LHCN-M2 (cell line): ENCODE measurements at places on chromosomes 6 and 20.

- DNase-seq: no peak
Observed at GRCh38 chr20:52747845-52748284, 224.3 kb upstream of the TSHZ2 start.

GRCh38 chr6:156832231-156832647 is 55.1 kb downstream of the ARID1B start:
- DNase-seq: peak; percentile 43

DNA sequence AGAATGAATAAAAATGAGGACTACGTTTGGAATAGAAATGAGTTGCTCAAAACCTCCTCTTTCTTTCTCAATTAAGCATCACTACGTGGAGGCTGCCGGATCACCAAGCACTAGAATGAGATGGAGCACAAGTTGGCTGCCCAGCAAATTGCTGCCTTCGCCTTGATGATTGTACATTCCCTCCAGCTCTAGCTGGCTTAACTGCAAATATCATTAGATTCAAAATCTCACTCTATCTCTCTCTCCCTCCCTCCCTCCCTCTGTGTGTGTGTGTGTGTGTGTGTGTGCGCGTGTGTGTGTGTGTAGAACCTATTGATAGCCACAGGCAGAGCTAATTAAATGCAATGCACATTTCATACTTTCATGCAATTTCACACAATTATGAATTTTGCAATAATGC is 310.7 kb upstream of the CDH4 start:
- DNase-seq: no peak

DNA sequence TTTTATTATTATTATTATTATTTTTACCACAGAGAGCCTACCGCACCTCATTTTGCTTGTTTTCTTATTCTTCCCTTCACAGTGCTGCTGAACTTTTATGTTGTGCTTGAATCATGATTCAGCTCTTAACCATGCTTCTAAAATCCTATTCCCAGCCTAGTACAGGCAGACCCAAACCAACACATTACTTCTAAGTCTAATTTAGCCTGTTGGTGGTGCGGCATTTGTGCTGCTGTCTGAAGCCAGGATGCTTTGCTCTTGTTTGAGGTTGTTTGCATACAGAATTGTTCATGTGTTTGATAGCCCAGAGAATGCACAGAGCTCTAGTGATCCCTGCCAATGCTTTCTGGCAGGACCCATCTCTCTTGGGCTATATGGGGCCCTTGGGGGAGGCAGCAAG is 213.5 kb upstream of the KCNG1 start:
- DNase-seq: no peak

DNA sequence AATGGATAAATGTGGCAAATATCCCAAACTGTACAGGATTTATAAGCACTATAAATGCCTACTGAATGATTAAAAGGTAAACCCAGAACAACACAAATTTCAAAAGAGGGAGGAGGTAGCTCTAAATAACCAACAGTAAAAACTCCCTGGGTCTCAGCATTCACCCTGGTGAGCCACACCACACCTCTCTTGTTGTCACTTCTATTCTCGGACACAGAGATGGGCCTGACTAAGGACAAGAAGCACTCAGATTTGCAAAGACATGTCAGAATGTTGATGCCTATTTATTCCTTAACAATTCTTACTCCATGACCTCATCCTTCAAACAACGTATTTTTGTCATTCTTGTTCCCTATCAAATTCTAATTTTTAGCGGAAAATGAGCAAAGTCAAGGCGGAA is 14.7 kb downstream of the TNFRSF21 start:
- DNase-seq: no peak

DNA sequence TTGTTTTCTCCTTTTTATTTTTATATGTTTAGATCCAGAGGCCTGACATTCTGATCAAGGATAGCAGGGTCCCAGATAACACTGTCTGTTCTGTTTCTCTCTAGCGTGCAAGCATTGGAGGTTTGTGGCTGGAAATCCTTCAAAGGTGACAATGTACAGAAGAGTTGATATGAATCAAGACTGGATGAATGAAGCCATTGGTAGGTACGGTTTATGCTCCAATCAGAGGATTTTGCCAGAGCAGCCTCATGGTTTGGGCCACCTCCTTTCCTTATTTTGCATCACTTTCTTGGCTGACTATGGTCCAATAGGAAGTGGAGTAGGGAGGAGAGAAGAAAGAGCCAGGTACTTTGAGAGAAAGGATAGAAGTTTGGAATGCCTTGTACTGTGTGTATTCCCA is 484.8 kb upstream of the JAG1 start:
- no peak for DNase-seq

DNA sequence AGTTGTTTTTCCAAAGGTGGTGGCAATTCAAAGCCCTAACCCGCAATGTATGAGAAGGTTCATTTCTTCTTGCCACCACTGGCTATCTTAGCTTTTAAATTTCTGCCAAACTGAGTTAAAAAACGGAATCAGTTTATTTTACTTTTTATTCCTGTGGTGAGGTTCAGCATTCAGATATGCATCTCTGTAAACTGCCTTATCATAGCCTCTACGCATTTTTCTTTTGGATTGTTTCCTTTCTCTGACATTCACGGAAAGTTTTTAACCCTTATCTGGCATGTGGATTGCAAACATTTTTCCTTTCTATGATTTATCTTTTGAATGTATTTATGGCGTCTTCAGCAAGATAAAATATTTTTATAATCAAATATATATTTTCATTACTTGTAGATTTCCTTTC is 37.7 kb downstream of the AK9 start:
- no peak for DNase-seq

GRCh38 chr6:144895313-144896278 is 610.5 kb downstream of the UTRN start:
- no peak for DNase-seq

DNA sequence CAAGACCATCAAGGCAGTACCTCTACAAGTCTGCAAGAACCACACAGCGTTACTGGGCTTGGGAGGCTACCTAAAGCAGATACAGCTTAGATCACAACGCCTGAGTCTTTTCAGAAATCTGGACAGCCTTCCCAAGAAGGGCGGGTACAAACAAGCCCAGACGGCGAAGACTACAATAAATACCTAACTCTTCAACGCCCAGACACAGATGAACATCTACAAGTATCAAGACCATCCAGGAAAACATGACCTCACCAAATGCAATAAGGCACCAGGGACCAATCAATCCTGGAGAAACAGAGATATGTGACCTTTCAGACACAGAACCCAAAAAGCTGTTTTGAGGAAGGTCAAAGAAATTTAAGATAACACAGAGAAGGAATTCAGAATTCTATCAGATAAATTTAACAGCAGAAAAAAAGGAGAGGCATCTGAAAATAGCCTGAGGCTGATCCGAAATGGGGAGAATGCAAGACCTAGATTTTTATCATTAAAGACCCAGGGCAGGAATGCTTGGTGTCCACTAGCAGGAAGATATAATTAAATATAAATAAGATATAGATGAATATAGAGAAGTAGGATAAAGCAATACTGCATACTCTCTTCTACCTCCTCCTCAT is 131.7 kb upstream of the COL21A1 start:
- no peak for DNase-seq

- DNase-seq: no peak
Observed at GRCh38 chr6:167350275-167350696, 25.4 kb downstream of the TTLL2 start.

- no peak for DNase-seq
Observed at GRCh38 chr20:24953621-24954133, 4.6 kb downstream of the CST7 start.

DNA sequence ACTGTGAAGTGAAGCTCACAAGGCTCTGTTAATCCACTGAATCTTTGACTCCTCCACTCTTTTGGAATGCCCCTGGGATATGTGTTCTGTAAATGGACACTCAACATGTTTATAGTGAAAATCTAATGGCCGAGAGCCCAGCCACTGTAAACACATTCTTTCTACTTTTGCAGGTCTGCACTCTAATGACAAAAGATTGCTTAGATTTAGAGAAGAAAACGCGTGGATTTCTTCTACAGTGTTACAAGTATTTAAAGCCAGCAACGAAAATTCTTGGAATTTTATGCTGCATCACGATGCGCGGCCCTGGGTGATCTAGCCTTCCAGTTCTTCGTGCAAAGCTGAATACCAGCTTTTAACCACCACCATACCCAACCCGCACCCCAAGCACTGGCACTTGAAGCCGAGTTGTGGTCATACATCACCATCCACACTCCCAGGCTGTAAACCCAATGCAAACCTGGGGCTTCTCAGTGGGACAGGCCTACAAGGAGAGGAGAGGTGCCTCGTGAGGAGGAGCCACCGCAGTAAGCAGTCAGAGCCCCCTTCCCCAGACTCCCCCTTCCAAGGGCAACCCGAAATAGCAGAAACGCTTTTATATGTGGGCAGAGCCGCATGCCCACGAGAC is 3.7 kb upstream of the FOXO3 start:
- no peak for DNase-seq

GRCh38 chr20:5650280-5650691 is 99.9 kb upstream of the SHLD1 start:
- DNase-seq: no peak

GRCh38 chr6:169641461-169642085 is 60.3 kb downstream of the WDR27 start:
- DNase-seq: no peak

DNA sequence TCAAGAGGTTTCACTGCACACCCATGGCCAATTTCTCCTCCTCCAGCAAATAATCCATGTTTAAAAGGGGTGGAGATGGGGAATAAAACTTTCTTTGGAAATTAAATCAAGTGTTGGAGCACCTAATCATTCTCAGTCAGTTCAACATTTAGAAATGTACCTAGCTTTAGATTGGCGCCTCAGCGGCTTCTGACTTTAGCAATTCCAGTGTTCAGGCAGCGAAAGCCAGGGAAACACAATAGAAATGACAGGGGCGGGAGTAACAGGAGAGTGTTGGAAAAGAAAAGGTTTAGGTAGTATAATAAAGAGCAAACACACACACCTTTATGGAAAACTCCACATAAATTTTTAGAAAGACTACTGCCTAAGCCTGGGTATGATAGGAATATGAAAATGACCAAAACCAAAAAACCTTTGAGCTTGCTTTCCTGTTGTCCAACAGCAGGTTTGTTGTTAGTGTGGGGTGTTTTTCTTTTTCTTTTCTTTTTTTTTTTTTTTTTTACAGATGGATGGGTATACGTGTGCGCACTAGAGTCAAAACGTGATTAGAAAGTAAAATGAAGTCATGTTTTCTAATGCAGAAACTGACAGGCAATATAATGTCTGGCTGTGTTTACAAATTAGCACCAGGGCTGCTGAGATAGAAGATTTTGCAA is 7.7 kb downstream of the TFAP2A start:
- no peak for DNase-seq

DNA sequence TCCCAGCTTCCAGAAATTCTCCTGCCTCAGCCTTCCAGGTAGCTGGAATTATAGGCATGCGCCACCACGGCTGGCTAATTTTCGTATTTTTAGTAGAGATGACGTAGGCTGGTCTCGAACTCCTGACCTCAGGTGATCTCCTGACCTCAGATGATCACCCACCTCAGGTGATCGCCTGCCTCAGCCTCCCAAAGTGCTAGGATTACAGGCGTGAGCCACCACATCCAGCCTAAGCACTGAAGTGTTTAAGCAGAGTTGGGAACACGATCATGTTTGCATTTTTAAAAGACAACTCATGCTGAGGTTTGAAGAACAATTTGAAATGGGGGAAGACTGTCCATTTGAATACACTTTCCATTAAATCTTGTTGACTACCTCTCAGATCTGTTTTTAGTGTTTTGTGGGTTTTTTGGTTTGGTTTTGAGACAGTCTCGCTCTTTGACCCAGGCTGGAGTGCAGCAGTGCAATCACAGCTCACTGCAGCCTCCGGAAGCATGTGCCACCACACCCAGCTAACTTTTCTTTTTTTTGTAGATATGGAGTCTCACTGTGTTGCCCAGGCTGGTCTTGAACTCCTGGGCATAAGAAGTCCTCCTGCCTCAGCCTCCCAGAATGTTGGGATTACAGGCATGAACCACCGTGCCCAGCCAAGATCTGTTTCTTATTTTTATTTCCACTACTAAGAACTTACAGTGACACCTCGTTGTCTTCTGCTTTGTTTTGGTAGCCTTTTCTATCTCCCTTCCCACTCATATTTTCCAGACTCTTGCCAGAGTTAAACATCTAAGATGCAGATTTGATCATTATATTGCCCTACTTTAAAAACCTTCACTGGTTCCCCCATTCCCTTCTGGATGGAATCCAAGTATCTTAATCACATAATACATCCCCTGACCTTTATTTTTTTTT is 5.5 kb downstream of the CASP8AP2 start:
- peak; percentile 27 for DNase-seq

- no peak for DNase-seq
Observed at GRCh38 chr6:78489874-78490273, 377.5 kb upstream of the IRAK1BP1 start.

- DNase-seq: peak; percentile 41
Observed at GRCh38 chr6:158707821-158708195, 58.0 kb downstream of the SYTL3 start.

DNA sequence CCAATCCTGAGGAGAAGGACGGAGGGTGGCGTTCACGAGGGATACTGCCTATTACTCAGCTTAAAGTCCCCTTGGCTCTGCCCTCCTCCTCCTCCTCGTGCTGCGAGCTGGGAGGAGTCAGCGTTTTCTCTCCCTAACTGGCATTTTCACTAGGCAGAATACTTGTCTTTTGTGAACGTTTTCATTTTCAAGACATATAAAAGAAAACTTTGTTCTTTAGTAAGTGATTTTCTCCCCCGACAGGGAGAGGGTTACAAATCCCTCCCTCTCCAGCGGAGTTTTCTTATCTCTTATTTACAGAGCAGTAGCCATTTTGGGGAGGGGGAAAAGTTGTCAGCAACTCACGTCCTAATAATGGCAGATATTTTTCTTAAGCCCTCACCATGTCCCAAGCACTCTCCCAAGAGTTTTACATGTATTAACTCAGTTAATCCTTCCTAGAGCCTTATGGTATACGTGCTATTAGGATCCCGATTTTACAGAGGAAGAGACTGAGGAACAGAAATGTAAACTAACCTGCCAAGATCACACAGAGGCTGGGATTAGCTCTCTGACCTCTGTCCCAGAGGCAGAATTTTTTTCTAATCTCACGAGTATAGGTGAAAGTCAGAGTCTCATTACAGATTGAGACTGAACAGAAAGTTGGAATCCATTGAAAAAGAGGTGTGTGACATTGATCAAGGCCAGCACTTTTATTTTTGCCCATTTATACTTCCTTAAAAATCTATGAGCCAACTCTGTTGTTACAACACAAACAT is 30.0 kb upstream of the ZNF217 start:
- DNase-seq: peak; percentile 82

DNA sequence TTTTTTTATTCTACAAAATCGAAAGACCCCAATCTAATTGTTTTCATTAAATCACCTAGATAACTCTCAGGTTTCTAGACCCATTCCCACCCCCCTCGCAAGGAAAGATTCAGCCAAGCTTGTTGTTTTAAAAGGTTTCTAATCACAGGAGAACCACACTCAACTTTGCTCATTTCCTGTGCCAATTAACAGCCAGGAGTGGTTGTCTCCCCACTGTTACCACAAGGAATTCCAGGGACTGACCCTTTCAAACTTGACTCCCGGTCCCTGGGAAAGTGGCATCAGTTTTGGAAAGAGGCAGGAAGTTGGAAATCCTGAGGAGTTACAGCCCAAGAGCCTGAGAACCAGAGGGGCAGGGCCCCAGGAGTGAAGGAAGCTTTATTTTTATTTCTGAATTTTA is 561.3 kb upstream of the JAG1 start:
- DNase-seq: peak; percentile 70
